Foreskin keratinocyte (primary cell): ENCODE measurements at places on chromosomes 7 and 10. TPM values are rescaled to one million over a fixed set of nuclear protein-coding genes. Genes with fewer than 3 reads are reported as not detected.

Gene TFEC
- polyA plus RNA-seq = not detected in 2 replicates

DNA sequence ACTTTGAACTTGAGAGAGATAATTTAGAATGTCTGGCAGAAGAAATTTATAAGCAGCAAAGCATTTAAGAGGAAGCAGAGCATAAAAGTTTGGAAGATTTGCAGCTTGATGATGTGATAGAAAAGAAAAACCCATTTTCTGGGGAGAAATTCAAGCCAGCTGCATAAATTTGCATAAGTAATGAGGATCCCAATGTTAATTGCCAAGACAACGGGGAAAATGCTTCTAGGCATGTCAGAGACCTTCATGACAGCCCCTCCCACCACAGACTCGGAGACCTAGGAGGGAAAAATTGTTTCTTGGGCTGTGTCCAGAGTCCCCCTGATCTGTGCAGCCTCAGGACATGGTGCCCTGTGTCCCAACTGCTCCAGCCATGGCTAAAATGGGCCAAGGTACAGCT lies 263.6 kb upstream of the POT1 start:
- no peak for DNase-seq

Gene PTPRZ1
- 7.8 and 10.0 TPM in 2 replicates for polyA plus RNA-seq

DNA sequence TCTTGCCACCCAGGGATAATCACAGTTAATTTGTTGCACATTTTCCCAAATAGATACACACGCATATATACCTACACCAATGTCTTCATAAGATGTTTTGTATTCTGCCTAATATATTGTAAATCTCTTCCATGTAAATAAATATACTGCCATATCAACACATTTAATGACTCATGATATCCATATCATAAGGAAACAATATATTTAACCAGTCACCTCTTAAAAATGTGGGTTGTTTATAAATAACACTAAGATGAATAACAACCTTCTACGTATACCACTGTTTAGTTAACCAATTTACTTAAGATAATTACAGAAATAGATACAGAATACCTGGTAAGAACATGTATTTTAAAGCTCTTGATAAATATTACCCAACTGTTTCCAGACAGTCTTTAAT lies 38.2 kb downstream of the ELAPOR2 start:
- DNase-seq = no peak

DNA sequence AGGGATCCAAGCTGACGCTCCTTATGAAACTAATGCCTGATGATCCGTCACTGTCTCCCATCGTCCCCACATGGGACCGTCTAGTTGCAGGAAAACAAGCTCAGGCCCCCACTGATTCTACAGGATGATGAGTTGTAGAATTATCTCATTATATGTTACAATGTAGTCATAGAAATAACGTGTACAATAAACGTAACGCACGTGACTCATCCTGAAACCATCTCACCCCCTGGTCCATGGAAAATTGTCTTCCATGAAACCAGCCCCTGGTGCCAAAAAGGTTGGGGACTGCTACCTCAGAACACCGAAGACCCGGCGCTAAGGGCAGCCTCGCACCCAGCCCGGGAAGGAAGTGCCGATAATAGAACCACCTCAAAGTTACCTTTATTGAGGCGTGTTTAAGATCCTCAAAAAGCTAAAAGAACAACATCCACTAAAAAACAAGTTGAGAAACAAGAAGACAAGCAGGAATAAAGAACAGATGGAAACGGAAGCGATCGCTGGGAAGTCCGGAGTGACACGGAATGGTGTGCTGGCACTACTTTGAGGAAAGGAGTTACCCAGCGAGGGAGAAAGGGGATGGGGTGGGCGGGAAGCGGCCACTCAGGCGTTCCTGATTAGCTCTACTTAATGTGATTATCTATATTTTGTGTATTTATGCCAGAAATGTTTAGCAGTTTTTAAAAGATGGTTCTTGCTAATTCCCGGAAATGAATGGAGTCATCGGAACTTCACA lies 50.1 kb upstream of the PRKAR1B start:
- DNase-seq = no peak

DNA sequence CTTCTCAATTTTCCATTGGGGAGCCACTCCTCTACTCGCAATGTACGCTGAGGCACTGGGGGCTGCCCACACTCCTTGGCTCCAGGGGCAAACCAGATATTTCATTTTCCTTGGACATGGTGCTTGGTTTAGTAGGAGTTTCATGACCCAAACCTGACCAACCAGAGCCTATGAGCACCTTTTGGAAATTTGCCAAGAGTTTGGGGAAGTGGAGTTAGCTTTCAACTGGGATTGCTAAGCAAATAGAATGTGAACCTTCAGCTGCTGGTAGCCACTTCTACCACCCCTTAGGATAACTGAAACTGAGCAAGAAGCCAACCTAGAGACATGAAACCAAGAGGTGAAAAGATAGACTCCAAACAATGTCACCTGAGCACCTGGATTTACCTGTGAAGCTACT lies 74.9 kb upstream of the COL13A1 start:
- no peak for DNase-seq

- peak; percentile 67 for DNase-seq
These were observed 49.4 kb upstream of the EGFR start for GRCh38 chr7:54969208-54969967.

- no peak for DNase-seq
These were observed 131.2 kb upstream of the UNC5B start for GRCh38 chr10:71081229-71081560.

Gene BTBD16
- 0.55 and 0.68 TPM in 2 replicates for polyA plus RNA-seq

DNA sequence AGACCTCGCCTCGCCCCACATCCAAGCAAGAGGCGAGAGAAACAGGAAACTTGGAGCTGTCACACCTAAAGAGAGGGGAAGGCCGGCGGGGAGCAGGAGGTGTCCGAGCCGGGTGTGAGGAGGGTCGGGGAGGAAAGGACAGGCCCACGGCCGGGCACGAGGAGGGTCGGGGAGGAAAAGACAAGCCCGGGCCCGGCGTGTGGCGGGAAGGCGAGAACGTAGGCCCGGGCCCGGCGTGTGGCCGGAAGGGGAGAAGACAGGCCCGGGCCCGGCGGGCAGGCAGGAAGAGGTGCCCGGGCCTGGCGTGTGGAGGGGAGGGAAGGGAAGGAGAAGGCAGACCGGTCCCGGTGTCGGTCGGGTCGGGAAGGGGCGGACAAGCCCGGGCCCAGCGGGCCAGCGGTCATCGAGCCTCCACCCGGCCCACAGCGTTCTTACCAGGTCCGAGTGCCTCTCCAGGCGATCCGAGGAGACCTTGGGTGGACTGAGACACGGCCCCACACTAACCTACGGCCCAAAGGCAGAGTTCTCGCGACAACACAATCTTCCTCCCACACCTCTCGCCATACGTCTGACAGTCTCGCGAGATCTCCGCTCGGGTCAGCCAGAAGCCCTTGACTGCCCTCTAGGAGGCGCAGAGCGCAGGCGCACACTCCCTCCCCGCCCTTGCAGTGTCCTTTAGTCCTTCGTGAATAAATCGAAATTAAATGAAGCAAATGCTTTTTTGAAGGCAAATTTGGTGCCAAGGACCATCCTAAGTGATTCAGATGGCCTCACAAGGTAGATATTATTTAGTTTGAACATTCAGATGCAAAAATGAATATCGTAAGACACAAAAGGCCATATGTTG lies at the start of gene NCOA4:
TSS of gene NCOA4 (minus strand) at position 533 of the 847 bp plus-strand sequence. CDS start 13,943 bp downstream, outside the sequence.
- DNase-seq = peak; percentile 92

Gene AKR1C2
- 9.0 and 10.0 TPM in 2 replicates for polyA plus RNA-seq

DNA sequence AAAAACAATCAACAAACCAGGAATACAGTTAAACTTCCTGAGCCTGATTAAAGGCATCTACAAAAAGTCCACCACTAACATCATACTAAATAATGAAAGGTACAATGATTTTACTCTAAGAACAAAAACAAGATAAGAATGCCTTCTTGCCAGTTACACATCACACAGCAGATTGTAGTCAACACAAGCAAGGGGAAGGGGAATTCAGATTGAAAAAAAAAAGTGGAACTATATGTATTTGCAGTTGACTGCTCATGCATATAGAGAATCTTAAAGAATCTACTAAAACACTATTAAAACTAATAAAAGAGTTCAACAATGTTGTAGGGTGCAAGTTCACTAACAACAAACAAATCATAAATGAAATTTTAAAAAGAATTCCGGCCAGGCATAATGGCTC lies 28.5 kb downstream of the ZNF33B start:
- DNase-seq = no peak

Gene PNLIPRP2
- not detected in 2 replicates for polyA plus RNA-seq

GRCh38 chr10:51047857-51048256 lies 26.4 kb upstream of the PRKG1 start:
- DNase-seq = no peak

Gene ADIRF
- polyA plus RNA-seq = 96.5 and 140 TPM in 2 replicates

- no peak for DNase-seq
These were observed 89.6 kb downstream of the AUTS2 start for GRCh38 chr7:69687739-69688433.

Gene ZNF365
- polyA plus RNA-seq = 2.8 and 3.6 TPM in 2 replicates

DNA sequence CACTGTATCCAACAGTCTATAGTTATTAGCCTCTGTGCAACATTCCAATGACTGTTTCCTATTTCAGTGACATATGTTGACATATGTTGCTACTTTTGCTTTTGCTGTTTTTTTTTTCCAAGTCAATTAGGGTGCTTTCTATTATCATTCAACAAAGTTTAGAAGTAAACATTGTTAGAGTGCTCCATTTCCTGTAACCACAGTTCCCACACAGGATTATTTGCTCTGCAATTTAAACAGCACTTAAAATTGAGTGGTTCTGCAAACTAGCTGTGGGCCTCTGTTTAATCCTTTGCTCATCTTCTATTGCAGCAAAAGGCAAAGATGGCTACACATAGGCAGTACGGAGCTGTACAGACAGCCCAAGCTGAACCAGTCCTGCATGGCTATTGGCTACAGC lies 46.5 kb upstream of the PTN start:
- no peak for DNase-seq

GRCh38 chr7:111067251-111067650 lies 23.7 kb upstream of the LRRN3 start:
- DNase-seq = no peak
